ENCODE measurements at places on chromosomes 6 and 20.

DNA sequence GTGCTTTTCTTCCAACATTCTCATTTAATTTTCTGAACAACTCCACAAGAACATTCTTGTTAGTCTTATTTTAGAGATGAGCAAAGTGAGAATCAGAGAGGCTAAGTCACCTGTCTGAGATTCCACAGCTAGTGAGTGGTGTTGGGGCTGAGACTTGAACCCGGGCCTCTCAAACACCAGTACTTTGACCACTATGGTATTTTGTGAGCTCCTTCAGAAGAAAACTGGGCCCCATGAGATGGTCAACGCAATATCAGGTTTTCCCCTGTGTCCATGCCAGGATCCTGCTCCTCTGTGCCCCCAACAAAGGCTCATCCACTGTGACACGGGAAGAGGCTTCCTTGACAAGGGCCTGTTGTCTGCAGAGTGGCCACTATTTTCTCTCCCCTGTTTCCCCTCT is 51.9 kb downstream of the MAFB start:
- no peak for DNase-seq

DNA sequence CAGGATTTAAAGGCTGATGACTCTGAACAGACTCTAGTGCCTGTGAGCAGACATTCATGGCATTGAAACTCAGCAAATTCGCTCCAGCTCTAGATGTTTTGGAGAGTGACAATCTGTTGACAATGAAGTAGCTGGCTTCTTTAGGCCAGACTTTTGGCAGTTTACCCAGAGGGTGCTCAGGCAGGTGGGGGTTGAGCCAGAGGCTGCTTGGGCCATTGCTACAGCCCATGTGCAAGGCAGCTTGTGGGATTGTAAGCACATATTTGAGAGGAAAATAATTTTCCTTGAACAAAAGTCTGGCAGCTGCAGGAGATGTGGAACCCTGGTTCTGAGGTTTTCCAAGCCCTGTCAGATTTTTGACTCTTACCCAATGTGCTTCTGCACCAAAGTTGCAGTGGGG is 311.6 kb downstream of the CDC5L start:
- no peak for DNase-seq

GRCh38 chr20:33372993-33373441 is 28.3 kb downstream of the CDK5RAP1 start:
- peak; percentile 24 for DNase-seq

- no peak for DNase-seq
These were observed 7.0 kb upstream of the PTPRA start for GRCh38 chr20:2866236-2866635.

- no peak for DNase-seq
These were observed 37.3 kb downstream of the BLTP3A start for GRCh38 chr6:34829137-34829536.

- DNase-seq: no peak
These were observed 79.2 kb upstream of the STMND1 start for GRCh38 chr6:17022604-17023003.

GRCh38 chr20:44070139-44070900 is 116.7 kb downstream of the JPH2 start:
- no peak for DNase-seq

GRCh38 chr6:161407581-161407980 is 133.7 kb upstream of the AGPAT4 start:
- peak; percentile 36 for DNase-seq

All from HepG2 (cell line).